CD4-positive, alpha-beta memory T cell (primary cell): ENCODE measurements at places on chromosomes 1 and 21. TPM values are rescaled to one million over a fixed set of nuclear protein-coding genes. Genes with fewer than 3 reads are reported as not detected.

GRCh38 chr1:46585312-46585938 is 18.6 kb downstream of the MKNK1 start:
- no peak for DNase-seq

TPTE gene
- total RNA-seq = not detected

- DNase-seq = no peak
Observed at GRCh38 chr1:42209526-42210251, 45.1 kb upstream of the GUCA2A start.

CTSK gene
- total RNA-seq = 5.9 TPM

GRCh38 chr1:87061742-87062156 is 147.3 kb downstream of the HS2ST1 start:
- DNase-seq = peak; percentile 4

WNT9A gene
- total RNA-seq = 0.08 TPM

RUNX3 gene
- total RNA-seq = 112 TPM

- DNase-seq = no peak
Observed at GRCh38 chr1:159594625-159595405, 7.2 kb downstream of the APCS start.

DNA sequence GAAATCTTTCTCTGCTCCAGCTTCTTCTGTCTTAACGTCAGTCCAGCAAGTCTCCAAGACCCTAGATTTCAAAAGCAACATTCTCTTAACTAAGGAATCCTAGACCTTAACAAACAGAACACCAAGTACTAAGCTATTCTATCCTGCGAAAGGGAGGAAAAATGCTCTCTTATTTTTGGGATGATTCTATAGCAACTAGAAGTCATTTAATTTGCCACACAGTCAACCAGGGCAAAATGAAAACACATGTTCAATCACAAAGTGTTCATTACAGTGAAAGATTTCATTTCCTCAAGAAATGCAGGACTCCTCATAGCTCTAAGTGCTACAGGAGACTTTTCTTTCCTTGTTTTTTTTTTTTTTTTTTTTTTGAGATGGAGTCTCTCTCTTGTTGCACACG is 36.2 kb upstream of the DOCK7 start:
- DNase-seq = no peak

GJB5 gene
- not detected for total RNA-seq

DNA sequence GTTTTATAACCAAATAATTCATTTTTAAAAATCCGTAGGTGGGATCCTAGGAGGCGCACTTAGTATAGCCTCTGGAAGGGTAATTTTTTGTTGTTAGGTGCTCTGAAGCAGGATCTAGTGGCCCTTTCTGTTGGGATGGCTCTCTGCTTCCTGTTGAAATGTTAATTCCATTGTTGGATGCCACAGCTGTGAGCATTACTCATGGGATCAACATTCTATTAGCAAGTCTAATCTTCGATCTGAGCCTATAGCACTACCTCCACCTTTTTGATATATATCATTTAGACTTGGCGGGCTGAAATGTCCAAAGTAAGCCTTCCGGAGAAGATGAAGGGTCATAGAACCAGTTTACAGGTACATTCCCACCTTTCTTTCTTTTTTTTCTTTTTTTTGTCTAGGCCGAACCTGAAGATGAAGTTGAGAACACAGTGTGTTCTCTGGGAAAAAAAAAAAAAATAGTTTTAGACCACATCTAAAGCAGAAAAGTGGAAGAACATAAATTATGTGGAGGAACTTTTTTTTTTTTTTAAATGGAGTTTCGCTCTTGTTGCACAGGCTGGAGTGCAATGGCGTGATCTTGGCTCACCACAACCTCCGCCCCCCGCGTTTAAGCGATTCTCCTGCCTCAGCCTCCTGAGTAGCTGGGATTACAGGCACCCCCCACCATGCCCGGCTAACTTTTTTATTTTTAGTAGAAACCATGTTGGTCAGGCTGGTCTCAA is 1.4 kb downstream of the CXADR start:
- DNase-seq = no peak

GRCh38 chr1:171863531-171863930 is 22.2 kb downstream of the DNM3 start:
- no peak for DNase-seq

- DNase-seq = no peak
Observed at GRCh38 chr1:153567621-153568366, 2.1 kb upstream of the S100A2 start.

ACAP3 gene
- total RNA-seq = 65.6 TPM

CADM3 gene
- total RNA-seq = not detected

DNA sequence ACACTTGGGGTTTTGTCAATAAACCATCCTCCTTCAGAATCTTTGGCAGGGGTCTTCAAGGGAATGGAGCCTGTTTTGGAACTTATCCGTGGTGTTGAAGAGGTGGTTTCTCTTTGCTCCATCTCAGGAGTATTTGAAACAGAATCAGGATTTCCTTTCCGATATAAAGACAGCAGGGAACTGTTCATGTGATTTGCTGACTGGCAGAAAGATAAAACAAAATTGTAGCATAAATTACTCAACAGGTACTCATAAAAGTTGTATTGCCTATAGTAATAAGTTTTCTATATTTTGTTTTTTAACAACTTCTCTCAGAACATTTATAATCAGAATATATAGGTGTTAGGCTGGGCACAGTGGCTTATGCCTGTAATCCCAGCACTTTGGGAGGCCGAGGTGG is 21.9 kb downstream of the NVL start:
- DNase-seq = no peak

GRCh38 chr21:27695246-27695645 is 728.4 kb upstream of the ADAMTS5 start:
- no peak for DNase-seq

KCNA3 gene
- total RNA-seq = 124 TPM

DNA sequence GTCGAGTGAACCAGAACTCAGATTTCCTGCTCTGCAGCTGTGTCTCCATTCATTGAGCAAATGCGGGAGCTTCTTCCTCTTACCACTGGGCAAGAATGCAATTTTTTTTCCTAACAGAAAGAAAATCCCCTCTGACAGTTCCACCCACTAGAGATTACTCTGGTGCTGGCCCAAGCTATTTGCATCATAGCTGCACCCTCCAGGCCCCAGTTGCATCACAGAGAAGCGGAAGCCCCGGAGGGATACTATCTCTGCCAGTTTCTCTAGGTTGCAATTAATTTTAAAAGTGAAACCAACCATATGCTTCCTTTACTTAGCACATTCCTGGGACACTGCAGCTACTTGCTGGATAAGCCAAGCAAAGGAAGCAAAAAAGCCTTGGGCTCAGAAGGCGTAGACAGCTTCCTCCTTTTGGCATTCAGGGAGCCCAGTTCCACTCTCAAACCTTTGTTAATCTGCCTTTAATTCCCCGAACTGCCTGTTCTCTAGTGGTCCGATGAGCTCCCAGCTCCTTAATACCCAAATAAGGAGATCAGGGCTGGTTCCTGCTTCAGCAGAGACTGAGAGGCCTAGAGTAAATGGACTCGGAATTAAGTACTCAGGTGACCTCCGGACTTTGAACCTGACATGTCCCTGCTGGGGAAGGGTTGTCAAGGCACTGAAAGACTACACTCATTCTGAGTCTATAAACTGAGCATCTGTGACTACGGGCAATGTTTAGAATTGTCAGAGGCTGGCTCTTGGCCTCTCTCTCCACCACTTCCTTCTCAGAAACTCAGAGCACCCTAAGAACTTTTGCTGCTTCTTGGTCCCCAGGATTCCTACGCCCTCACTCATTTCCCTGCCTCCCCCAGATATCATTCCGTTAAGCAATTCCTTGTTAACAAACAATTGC is 72.5 kb upstream of the TNFSF18 start:
- no peak for DNase-seq

- DNase-seq = no peak
Observed at GRCh38 chr1:17704176-17704575, 51.0 kb upstream of the ACTL8 start.
